ENCODE measurements at places on chromosomes 5 and 9. TPM values are rescaled to one million over a fixed set of nuclear protein-coding genes. Genes with fewer than 3 reads are reported as not detected.

- no peak for DNase-seq
These were observed 64.7 kb upstream of the ERCC6L2 start for GRCh38 chr9:95810814-95811213.

- DNase-seq = no peak
These were observed 10.5 kb downstream of the PROP1 start for GRCh38 chr5:177985430-177986040.

DNA sequence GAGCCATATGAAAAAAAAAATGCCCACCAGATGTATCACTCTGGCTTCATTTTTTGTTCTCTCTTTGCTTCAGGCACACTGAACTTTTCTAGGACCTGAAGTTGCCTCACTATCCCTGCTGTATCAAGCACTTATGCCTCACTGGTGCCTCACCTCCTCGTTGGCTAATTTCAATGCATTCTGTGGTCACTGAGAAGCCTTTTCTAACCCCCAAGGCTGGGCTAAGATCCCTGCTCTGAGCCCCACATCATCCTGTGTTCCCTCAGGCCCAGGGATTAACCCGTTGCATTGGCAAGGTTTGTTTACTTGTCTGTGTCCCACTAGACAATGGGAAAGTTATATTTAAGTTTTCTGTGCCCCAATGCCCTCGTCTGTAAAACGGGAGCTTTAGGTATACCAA, 362.7 kb downstream of the OSTF1 start:
- DNase-seq = peak; percentile 2

Gene MRPL50
- 5.8 TPM for total RNA-seq

GRCh38 chr9:33202552-33203201, 35.5 kb upstream of the B4GALT1 start:
- peak; percentile 47 for DNase-seq

Data from GM23248 (cell line).